ENCODE measurements at places on chromosomes 2 and 18.

DNA sequence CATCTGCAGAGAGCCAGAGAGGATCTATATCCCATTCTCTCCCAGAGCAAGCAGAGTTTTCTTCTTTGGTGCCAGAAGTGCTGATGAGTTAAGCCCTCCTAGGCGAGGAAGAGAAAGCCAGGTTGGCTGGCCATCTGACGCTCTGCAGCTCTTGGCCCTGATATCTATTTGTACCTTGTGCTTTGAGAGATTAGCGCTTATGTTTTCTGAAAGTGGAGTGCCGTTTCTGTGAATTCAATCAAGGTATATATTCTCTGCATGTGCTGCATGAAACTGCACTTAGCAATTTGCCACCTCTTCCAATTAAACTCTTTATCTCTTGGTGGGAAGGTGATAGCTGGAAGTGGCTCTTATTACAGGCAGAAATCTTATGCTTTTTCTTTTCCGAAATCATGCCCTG lies 177.5 kb downstream of the LPIN1 start:
- DNase-seq = no peak

DNA sequence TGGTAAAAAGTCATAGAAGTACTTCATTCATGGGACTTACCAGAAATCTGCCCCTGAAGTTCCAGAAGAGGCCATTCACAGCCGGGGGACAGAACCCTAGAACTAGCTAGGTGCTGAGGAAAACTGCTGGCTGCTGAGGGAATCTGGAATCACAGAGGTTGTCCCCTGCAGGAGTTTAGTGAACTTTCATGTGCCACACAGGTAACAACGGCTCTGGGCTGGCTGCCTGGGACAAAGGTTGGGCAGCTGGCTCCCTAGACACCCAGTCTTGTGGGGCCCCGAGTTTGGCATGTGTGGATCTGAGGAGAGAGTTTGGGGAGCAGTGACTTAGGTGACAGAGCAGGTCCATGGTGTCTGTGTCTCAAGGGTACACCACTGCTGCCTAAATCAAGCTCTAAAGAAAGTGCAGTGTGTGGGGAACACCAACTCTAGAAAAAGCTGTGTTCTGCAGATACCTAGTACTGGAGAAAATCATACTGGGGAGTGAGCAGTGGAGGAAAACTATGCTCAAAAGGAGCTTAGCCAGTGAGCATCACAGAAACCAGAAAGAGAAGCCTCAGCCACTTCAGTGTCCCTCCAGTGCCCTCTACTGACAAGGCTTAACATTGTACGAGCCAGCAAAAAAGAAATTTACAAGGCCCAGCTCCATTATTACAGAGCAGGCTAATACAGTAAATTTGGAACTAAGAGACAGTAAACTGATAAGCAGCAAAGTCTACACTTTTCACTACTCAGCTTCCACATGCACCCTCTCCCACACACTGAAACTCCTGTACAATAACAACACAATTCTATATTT lies 15.2 kb downstream of the GALNT3 start:
- DNase-seq = no peak

GRCh38 chr2:174681099-174682006 lies 82.9 kb downstream of the CHRNA1 start:
- no peak for DNase-seq

DNA sequence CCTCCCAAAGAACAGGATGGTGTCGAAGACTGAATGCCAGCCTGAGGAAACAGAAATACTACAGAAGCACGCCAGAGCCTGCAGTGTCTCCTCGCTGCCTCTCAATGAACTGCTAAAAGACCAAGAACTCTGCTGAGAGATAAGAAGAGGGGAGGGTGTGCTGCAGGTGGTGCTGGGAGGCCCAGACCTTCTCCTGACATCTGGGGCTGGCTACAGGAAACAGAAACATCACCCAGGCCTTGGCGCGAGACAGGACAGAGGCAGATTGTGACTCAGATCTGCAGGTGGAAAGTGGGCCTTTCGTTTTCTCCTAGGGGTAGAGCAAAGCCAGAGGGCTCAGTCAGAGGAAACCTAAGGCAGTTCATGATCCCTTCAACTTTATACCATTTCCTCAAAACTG lies 250.3 kb upstream of the TCF4 start:
- DNase-seq = no peak

DNA sequence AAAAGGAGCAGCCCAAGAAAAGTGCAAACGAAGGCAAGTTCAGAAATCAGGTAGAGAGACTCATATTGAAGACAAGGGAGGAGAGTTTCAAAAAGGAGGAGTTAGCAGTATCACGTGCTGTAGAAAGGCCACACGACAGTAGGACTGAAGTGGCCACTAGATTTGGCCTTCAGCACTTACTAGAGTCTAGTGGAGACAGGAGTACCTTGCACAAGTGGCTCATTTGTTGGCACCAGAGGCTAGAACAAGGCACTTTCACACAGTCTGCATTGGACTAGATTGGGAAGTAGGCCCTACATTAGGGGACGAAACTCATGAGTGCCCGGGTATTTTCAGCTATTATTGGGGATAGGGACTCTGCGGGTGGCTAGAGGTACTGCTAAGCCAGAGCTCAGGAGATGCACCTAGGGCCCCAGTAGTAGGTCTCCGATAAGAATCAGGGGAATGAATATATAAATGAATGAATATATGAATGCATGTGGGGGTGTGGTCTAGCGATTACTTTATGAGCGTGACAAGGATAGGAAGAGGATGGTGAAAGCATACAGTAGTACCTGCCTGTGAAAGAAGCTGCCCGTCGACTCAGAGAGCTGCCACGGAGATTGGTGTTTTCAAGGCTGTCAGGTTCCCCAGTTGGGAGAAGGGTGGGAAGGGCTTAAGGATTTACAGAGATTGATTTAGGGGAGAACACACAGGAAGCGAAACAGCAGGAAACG lies 1.4 kb upstream of the NCOA1 start:
- no peak for DNase-seq

DNA sequence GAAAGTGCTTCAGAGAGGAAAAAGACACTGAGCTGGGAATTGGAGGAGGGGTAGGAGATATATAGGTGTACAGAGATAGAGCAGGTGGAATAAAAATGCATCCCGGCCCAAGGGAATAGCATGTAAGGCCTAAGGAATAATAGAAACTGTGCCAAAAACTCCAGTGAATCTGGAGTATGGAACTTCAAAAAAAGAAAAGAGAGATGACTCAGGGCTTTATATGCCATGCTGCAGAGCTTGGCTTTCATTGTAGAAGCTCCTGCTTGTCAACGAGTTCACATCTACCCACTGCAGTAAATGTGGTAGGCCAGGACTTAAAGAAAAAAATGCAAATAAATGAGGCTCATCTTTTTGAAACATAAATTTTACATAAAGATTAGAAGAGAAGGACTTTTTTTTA lies 131.8 kb downstream of the MREG start:
- no peak for DNase-seq

DNA sequence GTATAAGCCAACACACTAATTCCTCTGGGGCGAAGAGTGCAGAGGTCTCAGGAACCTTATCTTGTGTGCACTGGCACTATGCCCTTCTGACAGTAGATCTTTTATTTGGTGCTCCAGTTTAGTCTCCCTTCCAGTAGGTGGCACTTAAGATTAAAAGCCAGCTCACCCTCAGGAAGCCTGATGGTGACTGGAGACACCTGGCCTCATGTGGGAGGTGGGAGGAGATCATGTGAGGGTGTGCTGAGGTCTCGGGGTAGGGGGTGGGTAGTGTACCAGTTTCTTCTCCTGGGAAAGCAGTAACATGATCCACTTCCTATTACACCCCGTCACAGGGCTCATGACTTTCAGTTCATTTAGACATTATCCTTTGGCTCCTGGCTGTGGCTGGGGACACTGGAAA lies 654.9 kb downstream of the ADCYAP1 start:
- no peak for DNase-seq

DNA sequence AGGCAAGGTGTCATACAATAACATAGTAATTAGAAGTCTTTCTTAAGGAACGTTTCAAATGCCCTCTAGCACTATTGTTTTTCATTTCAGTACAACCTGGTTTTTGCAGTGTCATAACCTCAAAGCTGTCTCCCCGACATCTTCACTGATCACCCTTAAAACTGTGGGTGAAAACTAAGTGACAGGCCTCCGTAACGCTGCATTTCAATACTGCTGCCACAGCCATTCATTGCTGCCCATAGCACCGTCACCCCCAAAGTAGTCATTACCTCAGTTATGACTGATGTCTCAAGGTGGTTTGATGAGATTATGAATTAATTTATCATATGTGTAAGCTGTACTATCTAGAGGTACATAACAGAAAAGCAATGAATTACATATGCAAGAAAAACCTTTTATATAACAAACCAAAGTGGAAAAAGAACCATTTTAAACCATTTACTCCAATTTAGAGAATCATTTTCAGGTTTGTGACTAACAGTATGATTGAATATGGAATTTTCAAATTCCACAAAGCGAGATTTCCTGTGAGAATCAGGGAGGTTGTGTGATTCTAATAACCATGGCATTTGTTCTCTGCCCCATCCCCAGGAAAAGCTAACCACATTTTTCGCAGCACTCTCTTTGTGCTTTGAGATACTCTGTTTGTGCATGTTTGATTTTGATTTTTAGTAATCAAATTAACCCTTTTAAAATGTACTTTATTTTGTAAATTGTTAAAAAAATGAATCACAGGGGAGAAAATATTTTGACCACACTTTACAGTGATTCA lies 263.0 kb downstream of the PTGR3 start:
- no peak for DNase-seq

DNA sequence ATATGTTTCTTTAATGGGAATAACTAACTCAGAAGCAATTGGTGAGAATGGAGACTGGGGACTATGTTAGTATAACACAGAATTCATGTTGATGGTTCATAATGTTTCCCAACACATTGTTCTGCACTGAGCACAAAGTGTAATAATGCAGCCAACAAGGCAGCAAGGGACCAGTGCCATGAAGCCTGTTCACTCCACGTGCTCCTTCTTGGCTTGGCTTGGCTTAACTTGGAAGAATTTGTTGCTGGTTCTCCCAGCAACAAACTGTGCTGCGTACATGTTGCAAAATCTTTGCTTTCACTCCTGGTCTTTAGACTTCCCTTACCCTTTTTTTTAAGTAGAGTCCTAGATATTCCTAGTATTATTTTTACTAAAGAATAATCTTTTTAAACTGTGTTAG lies 129.7 kb downstream of the MAP3K20 start:
- DNase-seq = no peak

DNA sequence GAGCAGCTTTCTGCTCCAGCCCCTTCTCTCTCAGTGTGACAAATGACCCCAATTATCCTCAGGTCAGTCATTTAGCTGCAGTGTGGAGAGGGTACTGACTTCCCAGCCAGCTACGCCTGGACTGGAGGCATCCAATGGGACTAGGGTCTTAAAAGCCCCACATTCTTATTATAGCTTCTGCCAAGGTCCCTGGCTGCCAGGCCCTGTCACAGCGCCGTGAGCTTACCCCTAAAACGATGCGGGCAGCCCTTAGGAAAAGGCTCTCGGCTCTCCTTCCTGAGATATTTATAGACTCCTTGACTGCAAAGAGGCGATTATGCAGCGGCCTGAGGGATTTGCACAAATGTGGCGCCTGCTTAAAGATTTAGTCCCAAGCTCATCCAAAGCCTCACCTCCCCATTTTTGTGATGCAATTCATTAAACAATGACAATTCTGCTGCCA lies 69.2 kb upstream of the EDAR start:
- DNase-seq = no peak

GRCh38 chr2:110120171-110121051 lies 4.8 kb upstream of the MALL start:
- DNase-seq = no peak

- DNase-seq = no peak
Measured at GRCh38 chr2:46181789-46182530, 115.2 kb upstream of the EPAS1 start.

- DNase-seq = no peak
Measured at GRCh38 chr2:96866586-96866985, 3.3 kb downstream of the SEMA4C start.

DNA sequence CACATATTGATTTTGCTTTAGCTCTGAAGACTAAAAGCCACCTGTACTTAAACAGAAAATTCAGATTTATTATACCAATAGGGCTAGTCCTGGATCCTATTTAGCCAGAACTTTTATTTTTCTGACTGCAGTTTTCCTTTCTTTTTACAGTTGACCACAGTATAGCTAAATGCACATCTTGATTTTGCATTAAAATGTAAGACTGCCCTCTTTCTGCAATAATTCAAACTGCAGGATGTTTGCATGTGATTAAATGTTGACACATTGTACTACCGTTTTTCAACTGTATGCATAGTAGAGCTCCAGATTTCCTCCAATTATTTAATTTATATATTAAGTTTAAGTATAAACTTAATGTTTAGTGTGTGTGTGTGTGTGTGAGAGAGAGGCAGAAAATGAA lies 1262.9 kb downstream of the SUCLG1 start:
- DNase-seq = no peak

DNA sequence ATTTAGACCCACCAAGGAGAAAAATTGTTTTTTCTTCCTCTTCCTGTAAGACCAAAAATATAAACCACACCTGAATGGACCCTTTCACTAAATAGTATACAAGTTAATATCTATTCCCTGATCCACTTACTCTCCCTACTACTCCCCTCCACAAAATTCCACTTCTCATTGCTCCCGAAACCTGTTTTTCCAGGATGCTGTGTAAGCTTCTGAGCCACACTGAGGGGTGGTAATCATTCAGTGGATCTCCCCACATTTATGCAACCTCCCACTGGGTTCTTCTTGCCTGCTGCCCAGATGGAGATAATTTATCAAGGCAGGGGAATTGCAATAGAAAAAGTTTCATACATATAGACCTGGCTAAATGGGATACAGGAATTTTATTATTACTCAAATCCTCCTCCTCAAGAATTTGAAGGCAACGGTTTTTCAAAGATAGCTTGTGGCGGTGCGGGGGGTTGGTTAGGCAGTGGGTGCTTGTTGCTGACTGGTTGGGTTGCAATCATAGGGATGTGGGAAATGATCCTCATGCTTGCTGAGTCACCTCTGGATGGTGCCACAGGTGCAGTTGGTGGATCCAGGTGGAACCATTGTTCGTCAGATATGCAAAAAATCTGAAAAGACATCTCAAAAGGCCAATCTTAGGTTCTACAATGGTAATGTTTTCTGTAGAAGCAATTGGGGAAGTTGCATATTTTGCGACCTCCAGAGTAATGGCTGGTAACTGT lies 970.3 kb downstream of the CNTNAP5 start:
- DNase-seq = no peak

DNA sequence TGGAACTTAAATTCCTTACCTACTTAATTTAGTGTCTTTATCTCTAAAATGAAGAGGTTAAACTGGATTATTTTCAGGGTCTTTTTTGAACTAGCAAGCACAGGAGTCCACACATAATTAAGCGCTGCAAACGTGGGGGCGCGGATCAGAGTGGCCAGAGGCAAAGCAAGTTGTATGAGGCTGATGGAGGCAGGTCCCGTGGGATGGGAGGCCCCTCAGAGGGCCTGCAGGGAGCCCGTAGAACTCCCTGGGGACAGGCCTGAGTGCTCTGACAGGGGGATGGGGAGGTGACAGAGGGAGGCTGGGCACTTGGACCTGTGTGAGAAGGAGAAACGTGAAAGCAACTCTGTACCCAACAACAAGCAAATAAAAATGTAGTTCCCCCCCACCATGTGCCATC lies 177.8 kb downstream of the ACKR3 start:
- DNase-seq = no peak

All from GM10248 (cell line).